ENCODE measurements at places on chromosomes 6 and 20. TPM values are rescaled to one million over a fixed set of nuclear protein-coding genes. Genes with fewer than 3 reads are reported as not detected.

The ZBTB9 gene
- total RNA-seq: 17.6 TPM

The TRAPPC3L gene
- total RNA-seq: not detected

The KIAA0408 gene
- 0.90 TPM for total RNA-seq

The CD93 gene
- total RNA-seq: 0.10 TPM

The OGFR gene
- total RNA-seq: 47.3 TPM

The PRDM13 gene
- total RNA-seq: not detected

The CDK5RAP1 gene
- total RNA-seq: 34.8 TPM

The IL22RA2 gene
- not detected for total RNA-seq

The CAPN11 gene
- 1.2 TPM for total RNA-seq

The KCNS1 gene
- total RNA-seq: not detected

The RANBP9 gene
- 44.5 TPM for total RNA-seq

The DEFB127 gene
- not detected for total RNA-seq

The NTSR1 gene
- total RNA-seq: 44.1 TPM

The SAMD5 gene
- total RNA-seq: 0.23 TPM

The CST5 gene
- total RNA-seq: not detected

The SMOC2 gene
- 0.13 TPM for total RNA-seq

The UNC5CL gene
- total RNA-seq: 0.36 TPM

The RSPO3 gene
- total RNA-seq: not detected

The BTN1A1 gene
- 0.10 TPM for total RNA-seq

The SLC24A3 gene
- total RNA-seq: not detected

The CGA gene
- total RNA-seq: not detected

The ULBP1 gene
- 3.1 TPM for total RNA-seq

The WFDC12 gene
- not detected for total RNA-seq

The ZKSCAN3 gene
- total RNA-seq: 7.0 TPM
